ENCODE measurements at places on chromosomes 4 and X. TPM values are rescaled to one million over a fixed set of nuclear protein-coding genes. Genes with fewer than 3 reads are reported as not detected.

Gene THAP9
- total RNA-seq = 4.7 TPM

Gene FAM9B
- not detected for total RNA-seq

Gene REPS2
- 0.14 TPM for total RNA-seq

Gene CLDN22
- total RNA-seq = not detected

Gene SMARCA1
- 58.9 TPM for total RNA-seq

Gene SATL1
- not detected for total RNA-seq

Gene CLIC2
- 3.9 TPM for total RNA-seq

Gene ART3
- total RNA-seq = 0.09 TPM

Gene TIGD2
- total RNA-seq = 17.5 TPM

Gene CXCL5
- 14.0 TPM for total RNA-seq

Gene CXCR3
- total RNA-seq = not detected

Gene PHKA1
- total RNA-seq = 3.6 TPM

Gene GAGE12E
- total RNA-seq = not detected

Gene GSPT2
- total RNA-seq = 4.6 TPM

Gene SLC34A2
- not detected for total RNA-seq

Gene ADH7
- not detected for total RNA-seq

Gene CYBB
- total RNA-seq = not detected

Gene PLAC1
- 1.7 TPM for total RNA-seq

Gene ENPEP
- 0.28 TPM for total RNA-seq

Gene ADGRG4
- total RNA-seq = not detected

Gene CLGN
- 5.8 TPM for total RNA-seq

Gene TGIF2LX
- total RNA-seq = not detected

Gene AASDH
- total RNA-seq = 14.1 TPM

Gene LUZP4
- not detected for total RNA-seq

Gene AFF2
- total RNA-seq = under 0.01 TPM

Gene VCX
- not detected for total RNA-seq

Gene CCDC149
- total RNA-seq = 14.0 TPM

Gene GPR50
- not detected for total RNA-seq

Gene FGF2
- total RNA-seq = 54.5 TPM

Gene PPP2R2C
- total RNA-seq = not detected

Gene FRG1
- total RNA-seq = 21.5 TPM

Gene OPHN1
- 5.6 TPM for total RNA-seq

Gene HAND2
- total RNA-seq = 79.9 TPM

Gene TEX13B
- total RNA-seq = not detected

Gene ABLIM2
- 0.14 TPM for total RNA-seq

Gene BANK1
- total RNA-seq = 0.57 TPM

Gene RNF150
- 0.28 TPM for total RNA-seq

Gene ZNF827
- total RNA-seq = 3.6 TPM

Gene COX7B2
- not detected for total RNA-seq

Gene IQCM
- not detected for total RNA-seq

Gene FRMD7
- total RNA-seq = 0.09 TPM

Gene DUSP21
- not detected for total RNA-seq

Gene UGT2B17
- total RNA-seq = not detected
